ENCODE measurements at places on chromosomes 1 and 21. TPM values are rescaled to one million over a fixed set of nuclear protein-coding genes. Genes with fewer than 3 reads are reported as not detected.

Gene SPRR5
- total RNA-seq: not detected

DNA sequence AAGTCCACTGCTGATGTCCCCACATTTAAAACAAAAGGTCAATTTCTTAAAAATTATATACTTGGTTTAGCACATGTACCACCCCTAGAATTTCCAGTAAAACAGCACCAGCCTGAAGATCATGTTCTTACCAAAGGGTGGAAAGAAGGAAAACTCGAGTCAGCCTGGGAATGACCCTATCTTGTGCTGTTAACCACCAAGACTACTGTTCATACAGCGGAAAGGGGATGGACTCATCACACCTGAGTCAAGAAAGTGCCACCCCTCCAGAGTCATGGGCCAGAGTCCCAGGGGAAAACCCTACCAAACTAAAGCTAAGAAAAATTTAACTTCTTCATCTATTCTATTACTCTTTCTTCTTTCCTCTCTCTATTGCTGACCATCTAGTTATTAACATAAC lies 113.6 kb upstream of the PPM1J start:
- H3K4me3 ChIP-seq: no peak overlapping the region
- H3K4me1 ChIP-seq: no peaks in the 10 kb centered on the region
- no peaks in the 10 kb centered on the region for H3K36me3 ChIP-seq
- DNase-seq: no peak

DNA sequence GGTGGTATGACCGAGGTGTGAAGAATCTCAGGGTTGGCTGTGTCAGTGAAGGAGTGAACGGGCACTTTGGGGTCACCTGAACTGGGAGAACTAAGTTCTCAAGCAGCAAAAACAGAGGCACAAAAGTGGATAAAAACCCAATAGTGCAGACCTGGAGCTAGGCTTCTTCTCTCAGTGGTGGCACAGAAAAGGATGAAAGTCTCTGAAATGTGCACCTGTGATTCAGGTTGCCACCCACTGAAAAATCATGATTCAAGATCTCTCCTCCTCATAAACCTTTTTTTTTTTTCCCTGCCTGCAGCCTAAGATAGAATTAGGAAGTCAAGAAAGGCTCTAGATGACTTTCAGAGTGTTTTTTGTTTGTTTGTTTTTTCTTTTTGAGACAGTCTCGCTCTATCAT lies 304.8 kb downstream of the KIF26B start:
- no peaks in the 10 kb centered on the region for H3K4me1 ChIP-seq
- H3K27me3 ChIP-seq: peaks cover 95% of the 10 kb centered on the region
- H3K4me3 ChIP-seq: no peak overlapping the region
- no peak overlapping the region for H3K27ac ChIP-seq
- H3K36me3 ChIP-seq: no peaks in the 10 kb centered on the region
- no peak for DNase-seq

Gene HTR6
- not detected for total RNA-seq

- no peaks in the 10 kb centered on the region for H3K36me3 ChIP-seq
- H3K4me1 ChIP-seq: no peaks in the 10 kb centered on the region
- no peak overlapping the region for H3K4me3 ChIP-seq
- no peak for DNase-seq
- H3K27me3 ChIP-seq: no peaks in the 10 kb centered on the region
- H3K27ac ChIP-seq: no peak overlapping the region
These were observed 114.8 kb upstream of the NCAM2 start for GRCh38 chr21:20883408-20883800.

Gene LAMB3
- 650 TPM for total RNA-seq

Gene ZNF593OS
- total RNA-seq: not detected

GRCh38 chr21:19236209-19236608 lies 832.6 kb upstream of the TMPRSS15 start:
- DNase-seq: peak; percentile 10
- H3K4me1 ChIP-seq: no peaks in the 10 kb centered on the region
- H3K36me3 ChIP-seq: no peaks in the 10 kb centered on the region
- no peak overlapping the region for H3K27ac ChIP-seq
- no peak overlapping the region for H3K4me3 ChIP-seq
- no peaks in the 10 kb centered on the region for H3K27me3 ChIP-seq

- no peak overlapping the region for H3K27ac ChIP-seq
- DNase-seq: no peak
- no peaks in the 10 kb centered on the region for H3K27me3 ChIP-seq
- no peak overlapping the region for H3K4me3 ChIP-seq
These were observed 72.5 kb downstream of the OBSCN start for GRCh38 chr1:228280106-228280901.

- H3K27me3 ChIP-seq: no peaks in the 10 kb centered on the region
- H3K27ac ChIP-seq: no peak overlapping the region
- no peak for DNase-seq
- no peaks in the 10 kb centered on the region for H3K4me1 ChIP-seq
- no peaks in the 10 kb centered on the region for H3K36me3 ChIP-seq
These were observed 552.4 kb upstream of the DAB1 start for GRCh38 chr1:57976216-57976615.

- no peak overlapping the region for H3K27ac ChIP-seq
- no peak overlapping the region for H3K4me3 ChIP-seq
- H3K27me3 ChIP-seq: peaks cover 12% of the 10 kb centered on the region
- H3K36me3 ChIP-seq: no peaks in the 10 kb centered on the region
- H3K4me1 ChIP-seq: peaks cover 5% of the 10 kb centered on the region
These were observed 15.3 kb upstream of the POU3F1 start for GRCh38 chr1:38061883-38062328.

DNA sequence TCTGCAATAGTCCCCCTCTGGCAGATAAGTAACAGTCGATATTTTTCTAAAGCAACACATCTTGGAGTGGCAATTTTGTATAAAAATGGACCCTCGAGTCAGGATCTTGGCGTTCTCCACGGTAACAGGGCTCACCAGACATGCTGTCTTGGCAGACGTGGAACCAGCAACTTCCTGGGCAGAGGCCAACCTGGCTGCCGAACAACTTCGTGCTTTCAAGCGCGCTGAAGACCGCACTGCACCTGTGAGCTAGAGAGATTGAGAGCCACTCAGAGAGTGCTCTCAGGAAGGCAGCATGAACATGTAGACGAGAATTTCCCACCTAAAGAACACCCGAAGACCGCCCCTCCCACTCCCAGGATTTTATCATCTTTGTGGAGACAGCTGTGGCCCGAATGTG lies 7.3 kb downstream of the C1orf174 start:
- no peaks in the 10 kb centered on the region for H3K27me3 ChIP-seq
- no peak for DNase-seq
- no peaks in the 10 kb centered on the region for H3K4me1 ChIP-seq
- no peak overlapping the region for H3K27ac ChIP-seq
- peaks cover 34% of the 10 kb centered on the region for H3K36me3 ChIP-seq
- H3K4me3 ChIP-seq: no peak overlapping the region

Gene B4GALT2
- 103 TPM for total RNA-seq

GRCh38 chr1:237873487-237874211 lies 17.1 kb downstream of the ZP4 start:
- no peaks in the 10 kb centered on the region for H3K36me3 ChIP-seq
- no peak overlapping the region for H3K4me3 ChIP-seq
- peak overlapping the region; percentile 84 for H3K27ac ChIP-seq
- H3K27me3 ChIP-seq: no peaks in the 10 kb centered on the region

Gene GBP6
- total RNA-seq: 0.17 TPM

Data from PC-3 (cell line).